Choroid plexus epithelial cell (primary cell): ENCODE measurements at places on chromosomes 2 and 18.
A peak's percentile ranks its signal among the peaks of the same experiment; 100 is the strongest.

GRCh38 chr2:130840506-130840905 is 3.8 kb downstream of the ARHGEF4 start:
- DNase-seq, result no peak

GRCh38 chr2:3491306-3491705 is 28.0 kb downstream of the ADI1 start:
- DNase-seq, result peak; percentile 39

DNA sequence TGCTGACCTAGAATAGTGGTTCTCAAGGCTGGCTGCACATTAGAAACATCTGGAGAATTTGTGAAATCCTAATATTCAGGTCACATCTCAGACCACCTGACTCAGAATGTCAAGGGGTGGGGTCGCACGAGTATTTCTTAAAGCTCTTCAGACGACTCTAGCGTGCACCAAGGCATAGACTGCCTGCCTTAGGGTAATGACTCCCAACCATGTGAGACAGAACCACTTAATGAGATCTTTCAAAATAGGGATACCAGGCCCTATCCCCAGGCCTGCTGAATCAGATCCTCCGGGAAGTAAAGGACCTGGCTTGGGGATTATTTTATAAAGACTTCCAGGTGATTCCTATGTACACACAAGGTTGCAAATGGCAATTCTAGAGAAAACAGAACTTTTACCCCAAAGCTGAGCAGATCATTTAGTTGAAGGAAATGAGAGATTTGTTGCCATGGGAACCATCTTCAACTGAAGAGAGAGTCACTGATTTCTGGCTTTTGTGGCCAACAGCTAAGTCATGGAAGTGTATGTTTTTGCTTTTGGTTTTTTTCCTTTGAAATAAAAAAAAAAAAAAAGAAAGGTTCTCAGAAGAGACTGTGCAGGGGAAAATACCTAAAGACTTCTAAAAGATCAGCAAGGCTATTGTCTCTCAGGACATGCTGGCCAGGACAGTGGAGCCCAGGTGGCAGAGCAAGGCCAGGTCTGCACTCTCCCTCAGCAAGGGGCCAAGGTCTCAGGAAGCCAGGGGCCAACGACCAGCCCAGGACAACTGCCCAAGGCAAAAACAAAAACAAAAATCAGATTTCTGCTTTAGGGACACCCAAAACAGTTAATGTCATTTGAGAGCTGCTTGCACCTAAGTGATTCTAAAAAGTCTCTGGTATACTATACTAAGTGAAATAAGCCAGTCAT is 15.3 kb upstream of the LOXHD1 start:
- no peak for DNase-seq

DNA sequence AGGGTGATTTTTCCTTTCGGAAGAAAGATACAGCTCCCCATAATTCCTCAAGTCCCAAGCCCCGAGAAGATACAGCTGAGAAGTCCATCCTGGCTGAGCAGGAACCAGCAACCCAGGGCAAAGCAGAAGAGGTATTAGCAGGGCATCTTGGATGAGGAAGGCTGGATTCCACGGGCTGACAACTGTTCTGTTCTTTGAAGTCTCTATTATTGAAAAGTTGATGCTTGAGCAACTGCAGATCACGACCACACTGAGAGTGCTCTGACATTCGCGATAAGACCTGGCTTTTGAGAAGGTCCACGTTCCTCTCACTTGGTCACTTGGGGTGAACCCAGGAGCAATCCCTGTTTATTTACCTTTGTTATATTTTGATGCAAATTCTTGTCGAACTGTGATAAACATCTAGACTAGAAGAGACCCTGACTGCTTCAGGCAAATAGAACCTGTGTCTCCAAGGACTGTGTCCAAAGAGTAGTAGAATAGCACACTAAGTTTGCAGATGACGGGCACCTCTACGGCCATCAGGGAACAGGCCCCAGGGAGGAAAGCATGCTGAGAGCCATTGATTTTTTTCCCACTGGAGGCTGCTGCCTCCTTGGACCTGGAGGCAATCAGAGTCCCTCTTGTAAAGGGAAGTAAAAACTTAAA is 133.1 kb downstream of the ARL4C start:
- DNase-seq, result no peak

GRCh38 chr2:227765788-227766372 is 20.2 kb downstream of the SCYGR8 start:
- no peak for DNase-seq

DNA sequence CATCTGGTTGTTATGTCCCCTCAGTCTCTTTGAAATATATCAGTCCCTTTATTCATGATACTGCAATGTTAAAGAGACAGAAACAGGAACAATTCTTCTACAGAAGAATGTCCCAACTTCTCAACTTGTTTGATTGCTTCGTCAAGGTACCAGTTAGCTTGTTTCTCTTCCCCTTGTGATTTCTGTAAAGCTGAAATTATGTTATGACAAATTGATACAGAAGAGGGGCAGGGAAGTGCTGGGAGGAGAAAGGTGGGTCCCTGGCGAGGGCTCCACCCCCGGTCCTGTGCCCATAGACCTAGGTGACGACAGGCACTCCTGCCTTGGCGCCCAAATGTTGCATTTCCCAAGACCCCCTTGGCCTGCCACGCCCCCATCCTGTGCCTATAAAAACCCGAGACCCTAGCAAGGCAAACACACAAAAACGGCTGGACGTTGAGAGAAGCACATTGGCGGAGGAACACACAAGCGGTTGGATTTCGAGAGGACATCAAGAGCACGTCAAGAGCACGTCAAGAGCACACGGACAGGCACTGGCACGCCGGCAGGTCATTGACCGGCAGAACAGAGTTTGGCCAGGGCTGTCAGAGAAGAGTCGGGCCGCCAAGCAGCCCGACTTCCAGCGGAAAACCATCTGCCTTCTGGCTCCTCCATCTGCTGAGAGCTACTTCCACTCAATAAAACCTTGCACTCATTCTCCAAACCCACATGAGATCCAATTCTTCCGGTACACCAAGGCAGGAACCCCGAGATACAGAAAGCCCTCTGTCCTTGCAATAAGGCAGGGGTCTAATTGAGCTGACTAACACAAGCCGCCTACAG is 11.5 kb upstream of the RTN4 start:
- DNase-seq, result no peak

DNA sequence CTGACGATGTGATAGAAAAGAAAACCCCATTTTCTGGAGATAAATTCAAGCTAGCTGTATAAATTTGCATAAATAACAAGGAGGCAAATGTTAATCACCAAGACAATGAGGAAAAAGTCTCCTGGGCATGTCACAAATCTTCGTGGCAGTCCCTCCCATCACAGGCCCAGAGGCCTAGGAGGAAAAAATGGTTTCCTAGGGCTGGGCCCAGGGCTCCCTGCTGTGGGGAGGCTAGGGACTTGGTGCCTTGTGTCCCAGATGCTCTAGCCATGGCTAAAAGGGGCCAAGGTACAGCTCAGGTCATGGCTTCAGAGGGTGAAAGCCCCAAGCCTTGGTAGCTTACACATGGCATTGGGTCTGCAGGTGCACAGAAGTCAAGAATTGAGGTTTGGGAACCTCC is 134.6 kb downstream of the CABLES1 start:
- DNase-seq, result no peak
